ENCODE measurements at places on chromosomes 16 and 17.

GRCh38 chr17:61836266-61837174 lies 26.8 kb downstream of the BRIP1 start:
- peak; percentile 11 for DNase-seq

DNA sequence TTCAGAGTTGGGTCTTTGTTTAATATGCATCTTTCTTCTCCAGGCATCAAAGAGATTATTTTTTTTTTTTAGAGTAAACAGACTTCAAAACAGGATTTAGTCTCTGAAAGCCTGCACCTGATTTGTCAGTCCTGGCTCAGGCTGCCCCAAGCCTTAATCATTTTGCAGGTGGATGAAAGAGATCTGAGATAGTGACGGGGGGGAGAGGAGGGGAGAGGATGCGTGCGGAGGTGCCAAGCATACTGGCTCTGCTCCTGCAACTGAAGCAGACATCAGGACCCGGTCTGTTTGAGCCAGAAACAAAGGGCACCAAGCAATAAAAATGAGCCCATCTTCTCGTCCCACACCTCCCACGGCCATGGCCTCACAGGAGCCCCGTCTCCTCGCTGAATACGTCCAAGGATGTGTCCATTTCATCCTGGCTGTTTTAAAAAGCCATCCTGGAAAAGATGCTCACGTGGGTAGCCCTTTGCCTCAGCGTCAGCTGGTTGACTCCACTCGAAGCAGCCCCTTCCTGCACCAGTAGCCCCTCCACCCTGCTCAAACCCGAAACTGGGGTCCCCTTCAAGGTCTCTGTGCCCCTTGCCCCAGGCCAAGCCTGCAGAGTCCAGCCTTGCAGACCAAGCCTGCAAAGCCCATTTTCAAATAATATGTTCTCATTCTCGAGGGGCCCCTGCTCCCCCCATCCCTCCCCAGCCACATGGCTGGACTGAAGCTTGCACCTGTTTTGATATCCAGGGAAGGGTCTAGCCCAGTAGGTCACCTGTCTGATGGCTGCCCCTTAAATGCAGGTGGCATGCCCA lies 84.8 kb upstream of the TNRC6C start:
- no peak for DNase-seq

DNA sequence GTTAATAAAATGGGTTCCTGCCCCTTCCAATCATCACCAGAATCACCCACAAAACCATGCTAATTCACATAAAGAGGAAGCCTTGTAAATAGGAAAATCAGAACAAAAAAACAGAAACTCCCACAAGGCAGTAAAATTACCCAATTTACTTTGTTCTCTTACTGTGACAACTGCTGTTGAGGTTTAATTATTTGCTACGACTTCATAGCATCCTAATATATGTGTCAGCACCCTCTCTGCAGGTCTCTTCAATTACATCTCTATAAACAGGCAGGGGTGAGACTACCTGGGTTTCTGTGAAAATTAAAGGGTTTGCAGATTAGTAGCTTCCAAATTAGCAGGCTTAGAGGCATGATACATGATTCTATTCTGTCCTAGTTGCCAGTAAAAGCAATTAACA lies 2.7 kb downstream of the WDR59 start:
- no peak for DNase-seq

DNA sequence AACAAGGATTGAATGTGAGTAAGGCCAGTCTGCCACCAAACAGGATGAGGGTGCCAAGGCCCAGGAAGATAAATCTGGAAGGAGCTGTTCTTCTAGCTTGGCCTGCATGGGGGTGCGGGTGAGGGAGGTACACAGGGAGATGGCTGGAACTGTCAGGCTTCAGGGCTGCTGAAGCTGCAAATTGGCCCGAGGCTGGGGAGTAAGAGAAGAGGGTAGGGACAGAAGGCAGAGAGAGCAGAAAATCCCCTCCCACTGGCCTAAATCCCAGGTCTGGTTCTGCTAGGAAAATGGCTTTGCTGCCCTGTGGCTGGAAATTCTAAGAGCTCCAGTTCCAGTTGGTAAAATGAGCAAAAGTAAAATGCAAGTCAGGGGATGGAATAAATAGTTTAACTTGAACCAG lies 87.9 kb downstream of the CCDC182 start:
- DNase-seq = no peak

DNA sequence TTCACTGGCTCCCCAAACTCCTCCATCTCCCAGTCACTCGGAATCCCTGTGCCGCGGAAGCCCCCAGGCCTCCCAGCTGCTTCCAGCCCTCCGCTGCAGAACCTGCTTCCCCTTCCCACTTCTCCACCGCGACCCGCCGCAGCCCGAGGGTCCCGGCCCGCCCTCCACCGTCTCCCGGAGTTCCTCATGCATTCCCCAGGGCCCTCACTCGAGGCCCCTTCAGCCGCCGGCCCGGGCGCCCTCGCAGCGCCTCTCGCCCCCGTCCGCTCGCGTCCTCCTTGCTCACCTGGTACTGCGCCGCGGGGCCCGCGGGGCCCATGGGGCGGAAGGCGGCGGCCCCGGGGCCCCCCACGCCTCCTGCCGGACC lies 329 bp downstream of the SMARCD2 start:
- no peak for DNase-seq

GRCh38 chr17:74591503-74591902 lies 580 bp downstream of the CD300LD start:
- no peak for DNase-seq

DNA sequence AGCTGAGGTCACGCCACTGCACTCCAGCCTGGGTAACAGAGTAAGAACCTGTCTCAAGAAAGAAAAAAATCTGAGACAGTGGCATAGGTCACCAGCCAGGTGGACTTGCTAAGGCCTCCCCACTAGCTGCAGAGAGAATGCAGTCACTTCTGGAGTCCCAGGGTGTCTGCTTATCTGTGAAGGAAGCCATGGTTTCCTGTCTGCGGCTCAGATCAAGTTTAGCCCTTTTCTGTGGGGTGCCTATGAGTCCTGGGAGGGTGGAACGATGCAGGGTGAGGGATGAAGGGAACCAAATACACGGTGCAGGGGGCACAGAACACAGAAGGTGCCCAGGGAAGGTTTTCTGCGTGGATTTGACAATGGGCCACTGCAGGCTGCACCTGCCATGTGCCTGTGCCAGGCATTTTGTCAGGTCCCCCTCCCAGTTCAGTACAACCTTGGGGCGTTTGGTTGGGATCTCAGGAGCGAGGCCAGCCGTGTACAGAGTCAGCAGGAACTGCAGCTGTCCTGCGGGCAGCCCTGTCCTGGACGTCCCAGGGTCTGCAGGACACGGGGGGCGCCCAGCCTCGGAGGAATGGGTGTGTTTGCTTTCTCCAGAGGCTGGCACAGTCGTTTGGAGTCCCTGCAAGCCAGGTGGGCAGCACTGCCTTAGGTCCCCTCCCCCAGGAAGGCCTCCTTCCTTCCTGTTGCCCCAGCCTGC lies 41.8 kb downstream of the RAB11FIP4 start:
- DNase-seq = no peak

- peak; percentile 39 for DNase-seq
Measured at GRCh38 chr17:77839698-77840512, 118.6 kb upstream of the TNRC6C start.

DNA sequence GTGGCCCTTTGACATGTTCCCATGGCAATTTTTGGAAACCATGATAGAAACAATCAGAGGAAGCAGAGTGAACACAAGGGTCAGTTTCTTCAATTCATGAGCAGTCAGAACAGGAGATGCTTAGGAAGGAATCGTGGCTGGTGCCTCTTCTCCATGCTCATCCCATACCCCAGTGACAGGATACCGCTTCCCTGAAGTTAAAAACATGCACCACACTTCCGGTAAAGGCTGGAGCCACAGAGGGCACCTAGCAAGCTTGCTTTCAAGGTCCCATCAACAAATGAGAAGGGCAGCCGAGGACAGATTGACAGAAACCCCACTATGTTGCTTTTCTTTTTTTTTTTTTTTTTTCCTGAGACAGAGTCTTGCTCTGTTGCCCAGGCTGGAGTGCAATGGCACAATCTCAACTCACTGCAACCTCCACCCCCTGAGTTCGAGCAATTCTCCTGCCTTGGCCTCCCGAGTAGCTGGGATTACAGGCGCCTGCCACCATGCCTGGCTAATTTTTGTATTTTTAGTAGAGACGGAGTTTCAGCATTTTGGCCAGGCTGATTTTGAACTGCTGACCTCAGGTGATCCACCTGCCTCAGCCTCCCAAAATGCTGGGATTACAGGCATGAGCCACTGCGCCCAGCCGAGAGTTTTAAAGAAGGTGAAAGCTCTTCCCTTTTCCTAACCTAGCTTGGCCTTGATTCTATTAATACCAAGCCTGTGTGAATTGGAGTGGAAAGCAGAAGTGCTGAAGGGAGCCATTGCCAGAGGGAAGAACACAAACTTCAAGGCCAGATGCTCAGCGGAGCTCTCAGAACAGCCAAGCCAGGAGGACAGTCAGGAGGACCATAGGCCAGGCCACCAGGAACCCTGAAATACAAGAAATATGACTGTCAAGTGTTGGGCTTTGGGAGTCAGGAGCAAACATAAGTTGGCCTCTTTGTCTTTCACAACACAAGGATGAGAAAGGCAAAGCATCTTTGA lies 16.6 kb downstream of the GP2 start:
- DNase-seq = no peak

GRCh38 chr16:17802571-17802970 lies 331.8 kb upstream of the XYLT1 start:
- peak; percentile 72 for DNase-seq

- DNase-seq = peak; percentile 10
Measured at GRCh38 chr17:31931756-31932155, 5.1 kb upstream of the SUZ12 start.

GRCh38 chr17:28033972-28034714 lies 8.3 kb upstream of the NLK start:
- DNase-seq = peak; percentile 91

DNA sequence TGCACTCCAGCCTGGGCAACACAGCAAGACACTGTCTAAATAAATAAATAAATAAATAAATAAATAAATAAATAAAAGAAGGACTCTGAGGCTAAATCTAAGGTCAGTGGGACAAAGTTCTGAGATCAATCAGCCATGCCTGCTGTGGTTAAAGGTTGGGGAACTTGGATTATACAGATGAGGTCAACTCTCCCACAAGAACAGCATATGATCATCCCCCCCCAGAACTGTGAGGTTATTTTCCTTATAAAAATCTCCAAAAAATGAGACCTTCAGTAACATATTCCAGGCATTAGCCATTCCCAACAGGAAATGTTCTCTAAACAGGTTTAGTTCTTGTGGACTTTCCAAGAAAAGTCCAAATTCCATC lies 90.3 kb downstream of the C16orf95 start:
- no peak for DNase-seq

Measured in IMR-90 (cell line).